ENCODE measurements at places on chromosomes 16 and 17. TPM values are rescaled to one million over a fixed set of nuclear protein-coding genes. Genes with fewer than 3 reads are reported as not detected.

Gene CHAD
- not detected for total RNA-seq

Gene ZP2
- total RNA-seq = not detected

Gene TNFRSF17
- total RNA-seq = not detected

Gene SHISA6
- not detected for total RNA-seq

Gene CNGB1
- total RNA-seq = 0.11 TPM

Gene ARL17A
- 1.5 TPM for total RNA-seq

Gene OSGIN1
- 2.8 TPM for total RNA-seq

Gene CHTF18
- 14.2 TPM for total RNA-seq

Gene ABAT
- total RNA-seq = 2.6 TPM

Gene TPPP3
- total RNA-seq = 0.18 TPM

Gene CCL16
- 0.85 TPM for total RNA-seq

Gene TP53TG3C
- total RNA-seq = not detected

- DNase-seq = no peak
These were observed 3.7 kb upstream of the BANP start for GRCh38 chr16:87947356-87948118.

- no peak for DNase-seq
These were observed 124.8 kb downstream of the MRM1 start for GRCh38 chr17:36726199-36726598.

DNA sequence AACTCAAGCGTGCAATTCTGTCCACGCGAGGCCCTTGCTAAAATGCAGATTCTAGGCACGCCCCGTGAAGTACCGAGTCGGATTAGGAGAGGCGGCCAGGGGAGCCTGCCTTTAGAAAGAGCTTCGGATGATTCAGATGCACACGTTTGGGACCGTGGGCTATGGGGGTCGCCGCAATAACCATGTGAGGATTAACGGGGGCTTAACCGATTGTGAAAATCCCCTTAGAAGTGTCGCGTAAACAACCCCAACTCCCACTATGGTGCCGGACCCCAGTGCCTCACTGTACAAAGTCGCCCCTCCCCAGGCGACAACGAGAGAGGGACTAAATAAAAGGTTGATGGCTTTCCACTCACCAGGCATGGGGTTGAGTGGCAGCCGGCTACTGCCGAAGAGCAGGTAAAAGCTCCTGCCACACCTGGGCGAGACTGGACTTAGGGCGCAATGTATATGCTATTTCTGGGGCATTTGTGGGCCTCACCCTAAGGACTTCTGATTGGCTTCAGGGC, 635 bp upstream of the SP2 start:
- DNase-seq = no peak

GRCh38 chr17:70205401-70205800, 36.1 kb downstream of the KCNJ2 start:
- DNase-seq = no peak

- DNase-seq = no peak
These were observed 9.9 kb downstream of the CAPNS2 start for GRCh38 chr16:55576384-55576783.

GRCh38 chr17:81277421-81277820, 17.7 kb downstream of the SLC38A10 start:
- no peak for DNase-seq

- no peak for DNase-seq
These were observed 160.9 kb downstream of the SLC39A11 start for GRCh38 chr17:72931635-72932034.

DNA sequence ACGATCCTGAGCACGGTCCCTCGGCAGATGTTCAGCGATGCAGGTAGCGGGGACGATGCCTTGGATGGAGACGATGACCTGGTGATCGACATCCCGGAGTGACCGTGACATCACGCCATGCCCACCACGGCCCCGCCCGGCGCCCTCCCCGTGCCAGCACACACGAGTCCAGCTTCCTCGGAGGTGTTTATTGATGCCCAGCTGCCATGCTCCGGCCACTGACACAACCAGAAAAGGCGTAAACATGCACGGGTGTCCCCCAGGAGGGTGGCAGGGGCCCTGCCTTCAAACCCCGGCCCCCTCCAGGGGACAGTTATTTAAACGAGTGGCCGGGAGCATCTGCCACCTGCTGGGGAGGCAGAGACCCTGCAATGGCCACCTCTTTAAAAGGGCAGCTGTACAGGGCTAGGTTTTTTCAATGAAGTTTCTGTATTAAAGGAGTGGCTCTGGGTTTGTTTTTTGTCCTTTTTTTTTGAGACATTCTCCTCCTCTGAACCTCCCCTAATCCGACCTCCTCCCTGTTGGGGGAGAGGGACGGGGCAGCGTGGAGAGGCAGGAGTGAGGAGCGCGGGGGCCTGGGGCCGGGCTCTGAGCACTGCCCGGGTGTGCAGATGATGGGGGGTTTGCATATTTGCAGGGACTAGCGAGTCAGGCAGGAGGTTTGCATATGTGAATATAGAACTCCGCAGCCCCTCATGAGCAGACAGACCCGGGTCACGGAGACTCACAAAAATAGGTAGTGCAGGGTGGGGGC, 5.3 kb downstream of the DOC2A start:
- DNase-seq = no peak

DNA sequence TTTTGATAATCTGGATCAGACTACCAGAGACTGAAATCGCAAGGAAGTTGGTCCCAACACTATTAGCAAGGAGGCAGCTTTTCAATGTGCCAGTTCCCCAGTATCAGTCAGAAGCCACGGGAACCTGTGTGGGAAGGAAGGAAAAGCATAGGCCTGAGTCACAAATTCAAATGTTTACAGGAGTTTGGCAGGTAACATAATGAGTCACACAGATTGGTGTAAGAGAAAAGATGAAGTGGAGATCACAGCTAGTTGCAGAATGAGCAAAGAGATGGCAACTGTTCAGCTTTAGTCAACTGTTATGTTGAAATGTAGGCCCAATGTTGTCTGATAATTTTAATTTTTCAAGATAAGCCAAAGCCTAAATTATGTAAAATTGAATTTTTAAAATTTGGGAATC, 28.1 kb upstream of the ITGA2B start:
- DNase-seq = no peak

- DNase-seq = no peak
These were observed 71.0 kb downstream of the MSI2 start for GRCh38 chr17:57327176-57327970.

GRCh38 chr17:34451313-34451712, 88.3 kb upstream of the CCL1 start:
- DNase-seq = no peak

- no peak for DNase-seq
These were observed 162.1 kb upstream of the AXIN2 start for GRCh38 chr17:65723431-65724151.

DNA sequence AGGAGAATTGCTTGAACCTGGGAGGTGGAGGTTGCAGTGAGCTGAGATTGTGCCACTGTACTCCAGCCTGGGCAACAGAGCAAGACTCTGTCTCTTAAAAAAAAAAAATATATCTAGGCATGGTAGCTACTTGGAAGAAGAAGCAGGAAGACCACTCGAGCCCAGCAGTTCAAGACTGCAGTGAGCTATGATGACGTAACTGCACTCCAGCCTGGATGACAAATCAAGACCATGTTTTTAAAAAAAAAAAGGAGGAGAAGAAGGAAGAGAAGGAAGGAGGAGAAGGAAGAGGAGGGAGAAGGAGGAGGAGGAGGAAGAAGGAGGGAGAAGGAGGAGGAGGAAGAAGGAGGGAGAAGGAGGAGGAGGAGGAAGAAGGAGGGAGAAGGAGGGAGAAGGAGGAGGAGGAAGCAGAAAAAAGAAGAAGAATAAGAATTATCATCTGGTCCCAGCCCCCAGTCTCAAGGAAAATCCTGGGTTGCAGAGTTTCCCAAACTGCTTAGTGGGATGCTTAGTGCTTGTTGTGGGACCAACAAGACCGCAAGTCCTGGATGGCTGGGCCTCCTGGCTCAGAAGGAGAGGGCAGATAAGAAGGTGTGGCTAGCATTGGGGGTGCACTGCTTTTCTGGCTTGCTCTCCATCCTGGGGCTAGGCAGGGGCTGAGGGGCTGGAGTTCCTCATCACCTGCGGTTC, 3.7 kb upstream of the DRC7 start:
- no peak for DNase-seq

GRCh38 chr17:67441052-67441895, 64.2 kb downstream of the PITPNC1 start:
- no peak for DNase-seq

DNA sequence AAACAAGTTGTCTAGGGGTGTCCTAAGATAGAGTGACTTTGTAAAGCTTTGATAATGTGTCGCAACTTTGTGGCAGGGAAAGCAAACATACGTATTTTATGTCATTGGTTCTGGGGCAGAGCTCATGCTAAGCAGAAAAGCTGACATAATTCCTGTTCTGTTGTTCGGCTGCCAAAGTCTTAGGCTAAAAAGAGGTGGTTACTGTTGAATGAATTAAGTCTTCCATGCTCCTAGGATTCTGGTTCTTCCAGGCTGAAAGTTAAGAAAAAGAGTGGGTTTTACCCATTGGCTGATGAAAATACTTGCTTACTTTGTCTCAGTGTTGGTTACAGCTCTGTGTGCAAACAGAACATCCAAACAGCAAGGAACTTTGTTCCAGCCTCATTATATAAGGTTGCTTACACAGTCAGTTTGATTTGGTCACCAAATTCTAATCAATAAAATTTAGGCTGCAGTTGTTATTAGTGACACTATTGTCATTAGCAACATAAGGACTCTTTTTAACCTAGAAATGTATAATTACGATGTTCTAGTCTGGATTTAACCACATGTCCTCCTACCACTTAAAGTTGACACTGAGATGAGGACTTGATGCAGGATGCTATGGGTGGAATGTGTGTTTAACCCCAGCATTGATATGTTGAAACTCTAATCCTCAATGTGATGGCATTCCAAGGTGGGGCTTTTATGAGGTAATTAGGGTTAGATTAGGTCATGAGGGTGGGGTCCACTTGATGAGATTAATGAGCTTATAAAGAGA, 114.0 kb upstream of the GOT2 start:
- DNase-seq = no peak

DNA sequence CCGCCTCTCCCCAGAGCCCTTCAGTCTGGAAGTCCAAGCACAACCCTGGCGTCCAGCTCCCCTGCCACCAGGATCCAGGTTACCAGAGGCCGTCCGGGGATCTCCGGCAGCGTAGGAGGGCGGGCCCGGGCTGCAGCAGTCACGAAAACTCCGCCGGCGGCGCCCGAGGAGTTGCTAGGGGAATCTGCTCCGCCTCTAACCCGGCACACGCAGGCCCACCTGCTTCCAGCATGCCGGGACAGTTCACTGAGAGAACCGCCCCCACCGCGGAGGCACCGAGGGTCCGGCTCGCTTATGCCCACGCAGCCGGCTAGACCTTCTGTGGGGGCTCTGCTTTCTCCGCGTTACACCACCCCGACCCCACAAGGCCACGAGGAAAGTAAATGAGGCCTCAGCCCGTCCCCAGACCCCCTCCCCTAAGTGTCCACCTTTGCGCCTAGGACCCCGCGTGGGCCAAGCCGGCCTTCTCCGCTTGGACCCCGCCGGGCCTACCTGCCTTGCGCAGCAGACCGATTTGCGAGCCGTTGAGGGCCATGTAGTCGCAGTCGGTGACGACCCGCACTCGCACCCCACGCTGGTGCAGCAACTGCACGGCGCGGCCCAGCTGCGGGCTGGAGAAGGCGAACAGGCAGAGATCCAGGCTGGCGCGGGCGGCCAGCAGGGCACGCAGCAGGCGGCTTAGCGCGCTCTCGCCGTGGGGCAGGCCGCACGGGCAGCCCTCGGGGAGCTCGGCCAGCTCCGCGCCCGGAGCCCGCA, 587 bp downstream of the PLD6 start:
- DNase-seq = no peak

All from pulmonary artery endothelial cell (primary cell).